ENCODE measurements at places on chromosomes 16 and 17. TPM values are rescaled to one million over a fixed set of nuclear protein-coding genes. Genes with fewer than 3 reads are reported as not detected.

GRCh38 chr17:66025551-66025950 lies 166.4 kb downstream of the CEP112 start:
- ATAC-seq, result no peak

DNA sequence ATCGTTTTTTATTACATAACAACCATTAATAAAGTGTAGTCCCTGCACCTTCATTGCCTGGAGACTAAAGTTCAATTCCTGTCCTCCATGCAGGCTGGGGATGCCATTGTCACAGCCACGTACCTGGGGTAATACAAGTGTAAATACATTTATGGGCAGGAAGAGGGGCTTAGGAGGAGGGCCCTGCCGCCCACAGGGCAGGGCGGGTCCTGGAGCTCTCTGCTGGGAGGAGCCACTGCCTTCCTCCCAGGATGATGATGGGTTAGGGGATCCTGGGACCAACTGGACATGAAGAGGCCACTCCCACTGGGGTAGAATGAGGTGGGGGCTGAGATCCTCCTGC lies 44.1 kb upstream of the SLC38A10 start:
- ATAC-seq, result no peak

DNA sequence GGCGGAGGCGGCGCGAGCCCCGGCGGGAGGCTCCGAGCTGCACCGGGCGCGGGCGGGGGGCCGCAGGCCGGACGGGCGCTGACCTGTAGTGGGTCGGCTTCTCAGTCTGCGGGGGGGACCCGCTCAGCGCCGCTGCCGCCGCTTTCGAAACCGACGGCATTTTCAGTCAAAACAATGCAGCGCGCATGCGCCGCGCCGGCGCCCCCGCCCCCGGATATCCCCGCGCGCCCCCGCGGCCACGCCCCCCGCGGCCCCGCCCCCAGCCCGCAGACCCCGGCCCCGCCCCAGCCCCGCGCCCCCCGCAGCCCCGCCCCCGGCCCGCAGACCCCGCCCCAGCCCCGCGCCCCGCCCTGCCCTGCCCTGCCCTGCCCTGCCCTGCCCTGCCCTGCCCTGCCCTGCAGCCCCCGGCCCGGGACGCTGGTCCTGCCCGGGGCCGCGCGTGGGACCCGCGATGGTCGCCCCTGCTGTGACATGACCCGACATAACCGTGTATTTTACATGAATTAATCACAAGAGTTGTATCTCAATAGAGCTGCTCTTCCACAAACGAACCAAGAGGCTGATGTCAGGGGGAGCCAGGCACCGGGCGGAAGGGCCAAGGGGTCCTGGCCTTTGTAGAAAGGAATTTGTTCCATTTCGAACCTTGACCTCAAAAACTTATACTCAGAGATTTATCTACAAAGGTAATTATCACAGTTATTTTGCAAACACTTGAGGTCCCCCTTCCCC lies at the start of gene UNKL:
Gene UNKL, minus strand, starts transcription at position 173 of the 729 bp plus-strand sequence. Its CDS starts 13 bp downstream, at position 160.
- peak; percentile 29 for ATAC-seq

DNA sequence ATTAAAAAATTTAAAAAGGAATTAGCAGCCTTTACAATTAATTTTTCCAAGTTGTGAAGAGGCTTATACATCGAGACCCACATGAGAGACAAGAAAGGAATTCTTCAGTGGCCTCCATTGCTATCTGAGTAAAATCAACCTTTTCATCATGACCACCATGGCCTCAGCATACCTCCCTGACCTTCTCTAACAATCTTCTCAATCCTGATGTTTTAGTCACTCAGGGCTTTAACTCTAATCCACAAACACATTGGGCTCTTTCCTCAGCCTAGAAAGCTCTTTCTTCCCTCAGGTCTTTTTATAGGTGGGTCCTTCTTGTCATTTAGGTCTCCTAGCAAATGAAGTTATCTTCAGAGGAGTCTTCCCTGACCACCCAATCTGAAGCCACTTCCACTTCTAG lies 46.4 kb downstream of the SPOP start:
- ATAC-seq, result no peak

- ATAC-seq, result no peak
Observed at GRCh38 chr16:16798504-16798903, 419.6 kb downstream of the NPIPA7 start.

DNA sequence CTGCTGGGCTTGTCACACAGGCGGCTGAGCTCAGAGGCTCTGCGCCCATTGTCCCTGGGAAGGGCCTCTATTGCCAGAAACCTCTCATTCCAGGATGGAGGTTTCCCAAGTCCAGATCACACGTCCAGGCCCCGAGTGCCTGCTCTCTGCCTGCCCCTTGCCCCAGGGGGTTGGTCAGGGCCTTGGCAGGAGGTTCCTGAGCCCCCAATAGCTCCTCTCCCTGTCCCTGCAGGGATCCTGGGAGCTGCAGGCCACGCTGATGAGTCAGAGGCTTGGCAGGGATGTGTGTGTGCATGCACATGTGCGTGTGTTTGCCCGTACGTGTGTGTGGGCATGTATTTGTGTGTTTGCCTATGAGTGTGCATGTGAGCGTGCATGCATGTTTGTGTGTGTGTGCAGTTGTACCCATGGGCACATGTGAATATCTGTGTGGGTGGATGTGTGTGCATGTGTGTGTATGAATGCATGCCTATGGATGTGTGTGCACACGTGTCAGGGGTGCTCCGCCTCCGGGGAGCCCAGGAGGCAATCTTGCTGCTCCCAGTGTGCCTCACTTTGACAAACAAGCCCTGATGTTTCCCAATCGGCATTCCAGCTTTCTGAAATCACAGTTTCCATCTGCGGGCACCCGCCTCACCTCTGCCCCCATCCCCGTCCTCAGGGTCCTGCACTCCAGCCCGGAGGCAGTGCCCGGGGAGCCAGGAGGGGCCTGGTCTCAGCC lies 98.4 kb upstream of the GSE1 start:
- ATAC-seq, result peak; percentile 69

- ATAC-seq, result no peak
Observed at GRCh38 chr17:74750327-74751069, 2.1 kb downstream of the NHERF1 start.

DNA sequence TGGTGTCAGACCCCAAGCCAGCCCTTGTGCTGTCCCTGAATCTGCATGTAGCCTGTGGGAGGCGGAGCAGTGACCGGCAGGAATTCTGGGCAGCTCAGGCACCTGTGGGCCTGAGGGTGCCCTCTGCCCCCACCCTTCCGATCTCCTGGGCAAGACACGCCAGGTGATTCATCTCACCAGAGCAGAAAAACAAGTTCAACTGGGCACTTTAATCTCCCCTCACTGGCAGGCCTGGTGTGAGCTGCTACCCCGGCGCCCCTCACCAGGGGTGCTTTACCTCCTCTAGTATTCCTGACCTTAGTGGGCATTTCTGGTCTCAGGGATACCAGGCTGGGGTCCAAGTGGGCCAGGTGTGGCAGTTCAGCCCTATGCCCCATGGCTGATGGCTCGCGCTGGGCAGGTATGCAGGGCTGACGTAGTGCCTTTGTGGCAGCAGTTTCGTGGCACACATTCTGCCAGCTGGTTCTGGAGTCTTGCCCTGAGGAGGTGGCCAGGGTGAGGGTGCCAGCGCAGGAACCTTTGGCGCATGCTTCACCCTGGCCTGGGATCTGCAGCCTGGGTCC lies 6.0 kb downstream of the ERBB2 start:
- no peak for ATAC-seq

- peak; percentile 91 for ATAC-seq
Observed at GRCh38 chr16:50259334-50260205, 6.8 kb upstream of the ADCY7 start.

GRCh38 chr17:3556916-3557767 lies 470 bp downstream of the TRPV3 start:
- peak; percentile 28 for ATAC-seq

DNA sequence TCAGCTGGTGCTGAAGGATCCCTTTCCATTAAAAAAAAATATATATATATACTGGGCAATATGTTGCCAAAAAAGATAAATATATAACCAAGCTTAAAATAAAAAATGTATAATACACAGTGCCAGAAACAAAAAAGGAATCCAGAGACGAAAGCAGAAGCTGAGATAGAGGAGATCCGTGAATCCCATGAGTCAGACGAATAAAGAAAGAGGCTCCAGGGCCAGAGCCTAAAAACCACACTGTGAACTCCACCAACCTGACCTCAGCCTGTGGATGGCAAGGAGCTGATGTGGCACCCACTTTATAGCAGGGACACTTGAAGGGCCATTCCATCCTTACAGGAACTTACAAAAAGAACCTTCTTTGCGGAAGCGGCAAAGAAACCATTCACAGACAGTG lies 34.8 kb downstream of the PITPNM3 start:
- ATAC-seq, result no peak

- peak; percentile 83 for ATAC-seq
Observed at GRCh38 chr17:48457080-48457836, 27.2 kb upstream of the SKAP1 start.

- peak; percentile 84 for ATAC-seq
Observed at GRCh38 chr16:73572135-73572828, 524.4 kb upstream of the ZFHX3 start.

DNA sequence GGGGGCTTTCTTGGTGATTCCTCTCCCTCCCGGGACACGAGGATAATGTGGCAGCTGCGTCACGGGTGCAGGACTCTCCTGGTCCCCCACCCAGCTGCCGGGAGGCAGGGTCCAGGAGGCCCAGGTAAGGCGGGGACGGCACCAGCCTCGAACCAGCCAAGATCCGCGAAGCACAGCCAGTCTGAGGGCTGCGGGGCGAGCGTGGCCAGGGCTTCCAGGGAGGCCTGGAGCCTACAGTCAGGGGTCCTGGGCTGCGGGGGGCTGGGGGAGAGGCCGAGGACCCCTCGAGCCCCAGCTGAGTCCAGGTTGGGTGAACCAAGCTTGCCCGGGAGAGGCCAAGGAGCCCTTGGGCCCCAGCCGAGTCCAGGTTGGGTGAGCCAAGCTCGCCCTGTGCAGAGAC lies 10.0 kb downstream of the TPSD1 start:
- ATAC-seq, result no peak

DNA sequence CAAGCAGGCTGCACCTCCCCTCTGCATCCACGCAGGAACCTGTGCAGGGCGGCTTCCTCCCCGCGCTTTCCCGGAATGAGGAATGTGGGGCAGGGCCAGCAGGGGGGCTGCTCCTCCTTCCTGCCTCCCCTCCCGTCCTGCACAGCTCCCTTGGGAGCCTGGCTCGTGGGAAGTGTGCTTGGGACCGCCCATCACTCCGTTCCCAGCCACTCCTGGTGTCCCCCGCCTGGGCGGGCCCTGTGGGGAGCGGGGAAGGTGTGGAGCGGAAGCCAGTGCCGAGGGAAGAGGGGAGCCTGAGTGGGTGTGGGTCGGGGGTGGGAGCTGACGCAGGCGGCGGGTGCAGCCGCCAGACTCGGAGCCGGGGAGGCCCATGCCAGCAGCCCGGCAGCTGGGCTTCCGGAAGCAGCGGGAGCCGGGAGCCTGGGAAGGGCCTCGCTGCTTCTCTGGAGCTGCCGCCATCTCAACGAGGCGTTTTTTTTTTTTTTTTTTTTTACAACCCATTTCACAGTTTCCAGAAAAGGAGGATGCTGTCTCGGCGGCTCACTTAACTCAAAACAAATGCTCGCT lies 24.1 kb downstream of the BAHCC1 start:
- peak; percentile 64 for ATAC-seq

DNA sequence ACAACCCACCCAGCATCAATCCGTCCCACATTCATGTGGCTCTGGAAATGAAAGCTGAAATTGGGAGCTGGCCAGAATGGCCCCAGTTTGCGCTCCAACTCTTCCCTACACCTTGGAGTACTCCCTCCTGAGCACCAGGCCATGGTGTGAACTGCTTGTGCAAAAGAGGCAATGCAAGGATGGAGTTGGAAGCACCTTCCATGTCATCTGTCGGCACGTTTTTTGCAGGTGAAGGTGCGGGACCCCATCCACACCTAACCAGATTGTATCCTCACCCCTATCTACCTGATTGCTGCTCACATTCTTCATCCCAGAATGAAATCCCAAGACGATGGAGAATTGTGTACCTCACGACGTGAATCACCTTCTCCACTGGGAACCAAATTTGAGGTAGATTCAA lies 136.6 kb upstream of the WSB1 start:
- ATAC-seq, result no peak

GRCh38 chr17:42642336-42642735 lies 16.7 kb upstream of the TUBG2 start:
- ATAC-seq, result no peak

DNA sequence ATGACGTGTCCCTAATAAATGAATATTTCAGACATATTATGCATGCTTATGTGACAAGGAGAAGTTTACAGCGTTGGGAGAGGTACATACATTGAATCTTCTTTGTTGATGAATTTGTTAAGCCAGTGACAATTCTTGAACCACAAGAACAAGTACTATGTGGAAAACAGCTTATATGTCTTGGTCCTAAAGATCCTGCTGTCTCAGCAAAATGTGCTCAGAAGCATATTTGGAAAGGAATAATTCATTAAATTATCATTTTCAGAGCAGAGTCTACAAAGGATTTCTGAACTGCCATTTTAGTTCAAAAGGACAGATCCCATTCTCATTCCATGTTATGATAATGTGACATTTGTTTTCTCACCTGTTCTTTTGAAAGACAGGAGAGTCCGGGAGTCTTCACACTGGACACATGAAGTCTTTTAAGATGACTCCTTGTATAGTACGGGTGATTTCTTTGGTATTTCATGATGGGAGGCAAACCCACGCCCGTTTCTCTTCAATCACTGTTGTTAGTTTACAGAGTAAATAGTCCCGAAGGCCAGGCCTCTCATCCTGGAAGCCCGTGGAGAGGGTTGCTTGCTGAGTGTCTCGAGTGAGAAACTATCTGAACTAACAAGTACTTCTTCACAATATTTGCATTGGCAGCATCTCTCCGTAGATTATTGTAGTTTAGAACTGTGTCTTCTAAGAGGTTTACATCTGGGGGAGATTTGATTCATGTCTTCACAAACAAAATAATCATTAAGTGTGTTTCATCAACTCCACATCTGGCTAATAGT lies 26.7 kb downstream of the VPS35L start:
- no peak for ATAC-seq

- no peak for ATAC-seq
Observed at GRCh38 chr17:59186850-59187249, 23.0 kb upstream of the SMG8 start.

DNA sequence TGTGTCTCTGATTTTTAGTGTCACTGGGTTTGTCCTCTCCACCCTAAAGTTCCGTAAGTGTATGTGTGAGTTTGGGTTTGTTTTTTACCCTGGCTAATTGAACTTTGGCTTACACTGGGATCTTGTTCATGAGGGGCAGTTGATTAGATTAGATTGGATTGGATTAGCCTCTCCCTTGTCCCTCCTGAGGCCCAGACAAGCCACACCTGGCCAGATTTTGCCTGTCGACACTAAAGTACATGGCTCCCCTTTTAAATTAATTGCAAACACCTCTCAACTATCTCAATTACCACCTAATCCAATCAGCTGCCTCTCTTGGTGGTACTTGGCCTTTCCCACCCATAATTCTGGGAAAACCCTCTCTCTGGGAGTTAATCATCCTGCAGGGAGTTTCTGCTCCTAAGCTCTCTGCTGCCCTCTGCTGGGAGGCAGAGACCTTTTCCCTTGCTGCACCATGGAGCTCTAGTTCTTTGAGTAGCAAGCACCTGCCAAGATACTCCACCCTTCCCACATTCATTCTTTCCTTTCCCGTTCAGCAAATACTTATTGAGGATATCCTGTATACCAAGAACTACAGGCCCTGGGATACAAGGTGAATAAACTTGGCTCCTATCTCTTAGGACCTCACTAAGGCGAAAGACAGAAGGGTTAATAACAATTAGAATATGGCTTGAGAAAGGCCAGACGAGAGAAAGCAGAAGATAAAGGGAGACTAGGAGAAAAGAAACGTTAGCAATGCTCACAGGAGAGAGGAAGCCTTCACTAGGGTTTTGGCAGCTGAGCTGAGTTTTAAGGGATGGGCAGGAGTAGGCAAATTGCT lies 60.0 kb upstream of the MPHOSPH6 start:
- peak; percentile 92 for ATAC-seq

KRT34 gene
- not detected for total RNA-seq

OSGIN1 gene
- 1.1 TPM for total RNA-seq

MYH13 gene
- not detected for total RNA-seq

TEX14 gene
- 0.27 TPM for total RNA-seq

C17orf78 gene
- 0.59 TPM for total RNA-seq

KRT13 gene
- total RNA-seq, result 1.0 TPM
